ENCODE measurements at places on chromosomes 12 and 14. TPM values are rescaled to one million over a fixed set of nuclear protein-coding genes. Genes with fewer than 3 reads are reported as not detected.

Gene HOXC9
- polyA plus RNA-seq: 0.04 TPM

Gene INSM2
- not detected for polyA plus RNA-seq

Gene OR9K2
- not detected for polyA plus RNA-seq

Gene FLVCR2
- polyA plus RNA-seq: 3.6 TPM

Gene PEX5
- 13.9 TPM for polyA plus RNA-seq

Gene PIK3C2G
- 0.60 TPM for polyA plus RNA-seq

Gene KRT6A
- polyA plus RNA-seq: 6.0 TPM

Gene TEAD4
- polyA plus RNA-seq: 16.3 TPM

Measured in sigmoid colon (tissue), 7 donors.